ENCODE measurements at places on chromosomes 5 and 9.

DNA sequence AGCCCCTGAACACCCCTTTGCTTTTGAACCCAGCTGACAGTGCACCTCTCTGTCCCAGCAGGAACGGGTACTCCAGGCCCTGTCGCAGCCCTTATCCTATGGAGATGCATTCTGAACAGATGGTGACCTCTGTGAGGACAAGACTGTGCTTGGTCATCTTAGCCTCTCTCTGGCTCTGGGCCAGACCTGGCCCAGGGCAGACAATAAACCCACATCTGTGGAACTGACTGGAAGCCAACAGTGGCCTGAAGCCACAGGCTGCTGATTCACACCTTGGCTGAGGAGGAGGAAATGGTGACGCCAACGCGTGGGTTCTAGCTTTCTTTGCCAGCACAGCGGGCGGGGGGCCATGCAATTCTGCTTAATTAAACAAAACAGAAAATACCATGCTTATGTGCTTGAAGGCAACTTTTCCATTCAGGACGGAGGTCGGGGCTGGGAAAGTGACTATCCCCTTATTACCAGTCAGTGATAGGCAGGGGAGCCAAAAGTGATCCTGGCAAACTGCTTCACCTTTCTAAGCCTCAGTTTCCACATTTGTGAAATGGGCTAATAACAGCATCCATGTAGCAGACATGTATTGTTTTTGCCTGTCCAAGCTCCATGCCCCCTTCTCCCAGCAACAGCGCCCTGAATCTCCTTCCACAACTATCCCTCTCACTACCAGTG lies 10.8 kb downstream of the SH3PXD2B start:
- peak; percentile 79 for DNase-seq

DNA sequence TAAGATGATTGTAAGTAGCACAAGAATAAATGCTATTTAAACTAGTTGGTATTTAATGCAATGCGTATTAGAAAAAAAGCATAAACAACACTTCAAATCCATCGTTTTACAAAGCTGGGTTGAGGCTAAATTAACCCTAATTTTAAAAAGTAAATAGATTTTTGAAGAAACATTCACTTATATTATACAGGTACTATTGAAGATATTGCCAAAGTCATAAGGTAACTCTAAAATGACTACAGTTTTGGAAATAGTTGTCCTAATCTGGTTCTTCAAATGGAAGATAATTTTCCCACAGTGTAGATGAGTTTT lies 20.1 kb downstream of the SLC38A9 start:
- DNase-seq = no peak

DNA sequence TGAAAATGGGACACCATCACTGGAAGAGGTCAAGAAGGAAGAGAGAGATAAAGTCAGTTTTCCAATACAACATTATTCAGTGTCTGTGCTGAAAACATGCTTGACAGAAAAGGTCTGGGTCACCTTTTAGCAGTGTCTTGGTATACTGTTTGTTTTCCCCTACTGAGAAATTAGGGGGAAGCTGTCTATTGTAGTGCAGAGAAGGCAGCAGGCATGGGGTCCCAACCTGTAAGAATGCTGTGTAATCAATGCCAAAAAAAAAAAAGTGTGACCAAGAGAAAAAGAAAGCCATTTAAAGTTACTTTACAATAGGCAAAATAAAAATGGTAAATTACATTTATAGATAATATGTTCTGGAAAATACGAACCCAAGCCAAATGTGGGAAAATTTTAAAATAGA lies 139.3 kb downstream of the RAB3C start:
- no peak for DNase-seq

GRCh38 chr9:5626727-5627634 lies 1.9 kb upstream of the RIC1 start:
- no peak for DNase-seq

DNA sequence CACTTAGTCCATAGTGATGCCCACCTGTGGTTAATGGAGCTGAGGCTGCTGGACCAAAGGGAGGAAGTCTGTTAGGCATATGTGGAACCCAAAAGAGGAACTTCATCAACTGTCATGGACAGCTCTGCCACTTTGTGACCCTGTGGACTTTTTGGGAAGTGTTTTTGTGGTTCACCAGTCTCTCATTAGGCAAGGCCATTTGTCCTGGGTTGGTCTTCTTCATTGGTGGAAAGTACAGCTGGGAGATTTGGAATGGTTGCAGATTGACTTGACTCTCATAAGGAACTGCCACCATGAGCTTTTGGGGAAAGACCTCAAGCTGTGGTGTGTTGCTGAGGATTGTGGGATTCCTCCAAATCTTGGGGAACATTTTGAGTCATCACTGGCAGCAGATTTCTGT lies 31.9 kb upstream of the IL12B start:
- no peak for DNase-seq

DNA sequence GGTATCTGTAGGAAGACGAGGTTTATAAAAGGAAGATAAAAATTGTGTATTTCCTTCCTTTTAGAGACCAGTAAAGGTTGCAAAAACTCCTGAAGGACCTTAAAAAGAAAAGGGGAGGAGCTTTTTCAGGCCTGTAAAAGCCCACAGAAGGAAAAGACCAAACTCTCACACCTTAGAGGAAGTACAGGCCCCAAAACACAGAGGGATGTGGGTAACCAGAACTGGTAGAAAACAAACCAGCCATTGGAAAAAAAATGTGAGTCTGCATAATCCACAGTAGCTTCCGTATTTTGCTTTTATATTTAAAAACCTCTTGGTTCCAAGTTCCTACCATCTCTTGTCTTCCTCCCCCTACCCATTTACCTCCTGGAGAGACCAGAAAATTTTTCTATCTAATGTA lies 8.5 kb downstream of the GIN1 start:
- DNase-seq = no peak

- DNase-seq = no peak
These were observed 226.4 kb downstream of the KIAA0825 start for GRCh38 chr5:94391996-94392395.

GRCh38 chr5:173764332-173765028 lies 123.7 kb upstream of the CPEB4 start:
- peak; percentile 97 for DNase-seq

- DNase-seq = no peak
These were observed 13.0 kb upstream of the CXXC5 start for GRCh38 chr5:139635191-139635590.

Measured in SW480 (cell line).